A549 treated with DMSO at 1 μM for 4 hours (cell line): ENCODE measurements at places on chromosomes 16 and 17. TPM values are rescaled to one million over a fixed set of nuclear protein-coding genes. Genes with fewer than 3 reads are reported as not detected.

MMP28 gene
- total RNA-seq = 4.6 to 7.2 TPM (median 6.0 TPM) in 5 replicates

NAGS gene
- 0.77 to 1.4 TPM (median 1.0 TPM) in 5 replicates for total RNA-seq

SPATA22 gene
- total RNA-seq = not detected in 5 replicates

ASGR1 gene
- total RNA-seq = 1.1 to 1.7 TPM (median 1.2 TPM) in 5 replicates

ZG16B gene
- 0.46 to 1.3 TPM (median 0.69 TPM) in 5 replicates for total RNA-seq

BBS2 gene
- total RNA-seq = 13.0 to 23.1 TPM (median 19.0 TPM) in 5 replicates

SCN4A gene
- total RNA-seq = 0.04 to 0.15 TPM (median 0.07 TPM) in 4 of 5 replicates, not detected in the other

KRTAP3-1 gene
- total RNA-seq = not detected in 5 replicates

CES1 gene
- 30.3 to 43.9 TPM (median 32.7 TPM) in 5 replicates for total RNA-seq

UBE2G1 gene
- 73.7 to 103 TPM (median 95.3 TPM) in 5 replicates for total RNA-seq

CD300C gene
- 0.15 to 0.26 TPM (median 0.23 TPM) in 5 replicates for total RNA-seq

TMEM92 gene
- total RNA-seq = 22.2 to 30.1 TPM (median 26.9 TPM) in 5 replicates

RTN4RL1 gene
- total RNA-seq = 1.8 to 3.4 TPM (median 2.5 TPM) in 5 replicates

TNK1 gene
- total RNA-seq = 1.3 to 1.8 TPM (median 1.6 TPM) in 5 replicates

CCL22 gene
- 0.06 to 0.08 TPM (median 0.07 TPM) in 4 of 5 replicates, not detected in the other for total RNA-seq

ASGR2 gene
- total RNA-seq = 0.07 to 0.19 TPM in 2 of 5 replicates, not detected in the others

CD300LG gene
- not detected in 5 replicates for total RNA-seq

LUC7L gene
- total RNA-seq = 39.0 to 56.3 TPM (median 53.5 TPM) in 5 replicates

C16orf89 gene
- total RNA-seq = not detected in 5 replicates

KRTAP1-1 gene
- total RNA-seq = not detected in 5 replicates

LITAFD gene
- total RNA-seq = not detected in 5 replicates

CUEDC1 gene
- total RNA-seq = 45.3 to 55.1 TPM (median 53.7 TPM) in 5 replicates

TMC5 gene
- 7.1 to 9.4 TPM (median 8.1 TPM) in 5 replicates for total RNA-seq

TPSAB1 gene
- 0.13 TPM in 1 of 5 replicates, not detected in the others for total RNA-seq

DBNDD1 gene
- 45.5 to 61.2 TPM (median 53.1 TPM) in 5 replicates for total RNA-seq

CCT6B gene
- 1.0 to 3.2 TPM (median 1.6 TPM) in 5 replicates for total RNA-seq

CCL3 gene
- total RNA-seq = not detected in 5 replicates

ABCC12 gene
- total RNA-seq = 0.03 to 0.37 TPM (median 0.15 TPM) in 4 of 5 replicates, not detected in the other

CCDC40 gene
- total RNA-seq = 5.2 to 7.8 TPM (median 6.5 TPM) in 5 replicates
